Non-pigmented ciliary epithelial cell (primary cell): ENCODE measurements at places on chromosomes 6 and 20.

- DNase-seq, result no peak
These were observed 118.3 kb downstream of the KCNQ5 start for GRCh38 chr6:72740135-72740534.

DNA sequence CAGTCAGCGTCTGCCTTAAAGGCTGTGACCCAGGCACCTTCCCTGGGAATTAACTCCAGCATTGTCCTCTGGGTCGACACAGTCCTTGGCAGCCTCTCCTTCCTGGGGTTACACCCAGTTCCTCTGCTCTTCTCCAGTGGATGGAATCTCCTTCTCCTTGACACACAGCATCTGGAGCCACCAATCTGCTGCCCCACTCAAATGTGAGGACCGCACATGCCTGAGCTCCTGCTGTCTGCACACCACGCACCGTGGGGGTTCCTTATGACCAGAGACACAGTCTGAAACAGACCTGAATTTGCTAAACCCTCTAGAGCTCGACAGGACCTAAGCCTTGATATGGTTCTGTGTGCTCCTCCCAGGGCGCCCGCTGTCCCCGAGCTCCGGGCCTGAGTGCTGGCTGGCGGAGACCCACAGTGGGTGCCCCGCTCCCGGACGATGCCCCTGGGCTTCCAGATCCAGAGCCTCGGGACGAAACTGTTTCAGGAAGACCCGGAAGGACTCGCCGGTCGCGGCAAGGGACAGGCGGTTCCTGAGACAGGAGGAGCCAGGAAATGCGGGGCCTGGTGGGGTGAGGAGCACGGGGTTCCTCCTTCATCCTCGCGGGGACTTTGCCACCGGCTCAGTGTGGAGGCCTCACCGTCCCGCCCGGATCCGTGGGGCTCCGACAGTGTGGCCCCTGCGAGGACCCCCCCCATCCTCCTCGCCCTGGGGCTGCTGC lies 2.5 kb upstream of the RAET1G start:
- no peak for DNase-seq

- DNase-seq, result no peak
These were observed 41.6 kb downstream of the CGA start for GRCh38 chr6:87053312-87053711.

GRCh38 chr6:144416244-144416643 lies 131.1 kb downstream of the UTRN start:
- DNase-seq, result no peak
